Temporal lobe (tissue), 4 donors: ENCODE measurements at places on chromosomes 2 and 18. TPM values are rescaled to one million over a fixed set of nuclear protein-coding genes. Genes with fewer than 3 reads are reported as not detected.

DIPK1C gene
- total RNA-seq = 5.2 TPM

FAP gene
- 2.0 TPM for total RNA-seq

CRACDL gene
- total RNA-seq = 1.2 TPM

CIDEA gene
- 1.5 TPM for total RNA-seq

RIOK3 gene
- total RNA-seq = 42.8 TPM

SLC30A3 gene
- total RNA-seq = 1.2 TPM

STEAP3 gene
- total RNA-seq = under 0.01 TPM

REG1B gene
- not detected for total RNA-seq

LYPD1 gene
- 24.1 TPM for total RNA-seq
